ENCODE measurements at places on chromosomes 6 and 20.

GRCh38 chr6:122871079-122871478, 82.0 kb downstream of the SMPDL3A start:
- no peak for DNase-seq

- no peak for DNase-seq
These were observed 177.0 kb upstream of the KCNG1 start for GRCh38 chr20:51199920-51200319.

DNA sequence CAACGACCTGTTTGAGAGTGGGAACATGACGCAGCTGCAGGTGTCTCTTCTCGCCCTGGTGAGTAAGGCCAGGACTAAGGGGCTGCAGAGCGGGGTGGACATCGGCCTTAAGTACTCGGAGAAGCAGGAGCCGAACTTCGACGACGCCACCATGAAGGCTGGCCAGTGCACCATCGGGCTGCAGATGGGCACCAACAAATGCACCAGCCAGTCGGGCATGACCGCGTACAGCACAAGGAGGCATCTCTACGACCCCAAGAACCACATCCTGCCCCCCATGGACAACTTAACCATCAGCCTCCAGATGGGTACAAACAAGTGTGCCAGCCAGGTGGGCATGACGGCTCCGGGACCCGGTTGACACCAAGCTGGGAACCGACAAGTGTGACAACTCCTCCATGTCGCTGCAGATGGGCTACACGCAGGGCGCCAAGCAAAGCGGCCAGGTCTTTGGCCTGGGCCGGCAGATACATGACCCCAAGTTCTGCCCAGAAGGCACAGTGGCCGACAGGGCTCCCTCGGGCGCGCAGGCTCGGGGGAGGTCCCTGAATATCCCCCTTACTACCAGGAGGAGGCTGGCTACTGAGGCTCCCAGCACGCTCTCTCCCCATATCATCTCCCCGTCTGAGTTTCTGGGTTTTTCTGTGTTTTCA, 15.9 kb upstream of the AMD1 start:
- DNase-seq, result no peak

DNA sequence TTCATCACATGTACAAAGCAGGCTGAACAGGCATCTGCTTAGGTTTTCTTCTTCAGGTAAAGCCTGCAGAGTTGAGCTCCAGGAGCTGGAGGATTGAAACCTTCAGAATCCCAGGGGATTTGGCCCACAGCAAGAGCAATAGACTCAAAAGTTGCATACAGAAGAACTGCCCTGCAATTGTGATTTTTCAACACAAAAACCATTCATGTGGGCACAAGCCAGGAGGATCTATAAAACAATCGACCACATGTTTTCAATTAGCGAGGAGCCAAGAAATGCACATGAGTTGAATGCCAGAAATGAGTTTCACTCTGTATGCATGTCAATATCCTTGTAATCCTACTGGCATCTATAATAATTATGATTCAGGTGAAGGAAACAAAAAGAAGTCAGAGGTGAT, 576.4 kb downstream of the HDGFL1 start:
- no peak for DNase-seq

GRCh38 chr20:34022839-34023234, 29.1 kb downstream of the RALY start:
- no peak for DNase-seq

- DNase-seq, result no peak
These were observed 1.6 kb downstream of the MAP3K5 start for GRCh38 chr6:136790411-136791295.

DNA sequence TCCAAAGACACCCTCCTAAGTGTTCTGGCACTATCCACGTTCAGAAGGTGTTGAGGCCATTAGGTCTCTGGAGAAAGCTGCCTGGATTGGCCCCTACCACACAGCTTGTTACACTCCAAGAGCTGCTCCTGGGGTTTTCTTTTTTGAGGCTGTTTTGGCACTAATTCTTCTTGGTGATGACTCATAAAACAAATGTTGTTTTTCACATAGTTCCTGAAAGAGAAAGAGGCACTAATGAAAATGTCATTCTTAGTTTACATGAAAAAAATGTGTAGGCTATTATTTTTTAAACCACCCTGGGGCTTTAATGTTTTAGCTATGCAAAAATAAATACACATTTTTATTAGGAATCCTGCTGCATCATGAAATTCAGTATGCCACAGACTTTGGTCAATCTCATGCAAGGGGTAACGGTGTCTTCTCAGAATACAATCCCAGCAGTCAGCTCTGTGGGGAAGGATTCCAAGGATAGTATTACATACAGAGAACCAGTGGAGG, 38.1 kb downstream of the TBPL1 start:
- DNase-seq, result no peak

- DNase-seq, result no peak
These were observed 511.6 kb downstream of the CDH26 start for GRCh38 chr20:60469829-60470228.

DNA sequence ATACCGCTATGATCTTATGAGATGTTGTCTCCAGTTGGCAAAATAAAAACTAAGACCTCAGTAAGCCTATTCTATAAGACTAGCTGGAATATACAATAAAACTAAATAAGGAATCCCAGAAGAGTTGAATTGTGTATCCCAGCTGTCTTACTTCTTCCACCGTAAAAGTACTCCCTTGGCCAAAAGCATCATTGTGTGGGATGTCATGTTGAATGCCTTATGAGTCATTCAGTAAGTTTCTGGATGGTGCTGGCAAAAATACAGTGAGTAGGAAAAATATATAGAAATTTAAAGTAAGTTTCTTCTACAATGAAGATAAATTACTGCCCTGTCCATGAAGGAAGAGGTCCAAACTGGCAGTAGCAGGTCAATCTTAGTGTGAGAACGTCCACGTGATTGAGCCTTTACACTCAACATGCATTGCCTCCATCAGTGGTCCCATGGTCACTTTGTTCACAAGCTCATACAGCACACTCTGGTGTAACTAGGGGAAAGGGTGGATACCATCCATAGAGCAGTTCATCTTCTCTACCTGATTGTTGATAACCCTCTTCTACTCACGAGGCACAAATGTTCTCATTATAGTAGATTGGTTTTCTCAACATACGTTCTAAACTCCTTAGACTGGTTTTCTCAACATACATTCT, 13.7 kb upstream of the ZNF318 start:
- DNase-seq, result no peak

GRCh38 chr20:46049190-46049589, 20.2 kb downstream of the SLC12A5 start:
- DNase-seq, result no peak

Data from stimulated activated CD8-positive, alpha-beta memory T cell treated with anti-CD3 and anti-CD28 coated beads, Interleukin-7, amount 100 ng/mL, for 48 hours (primary cell).